ENCODE measurements at places on chromosomes 6 and 20.

- DNase-seq, result peak; percentile 70
Measured at GRCh38 chr20:35329435-35330139, 37.4 kb upstream of the FAM83C start.

- no peak for DNase-seq
Measured at GRCh38 chr6:2978923-2979322, 7.6 kb upstream of the SERPINB6 start.

GRCh38 chr6:89611666-89612065 is 26.9 kb downstream of the LYRM2 start:
- no peak for DNase-seq

DNA sequence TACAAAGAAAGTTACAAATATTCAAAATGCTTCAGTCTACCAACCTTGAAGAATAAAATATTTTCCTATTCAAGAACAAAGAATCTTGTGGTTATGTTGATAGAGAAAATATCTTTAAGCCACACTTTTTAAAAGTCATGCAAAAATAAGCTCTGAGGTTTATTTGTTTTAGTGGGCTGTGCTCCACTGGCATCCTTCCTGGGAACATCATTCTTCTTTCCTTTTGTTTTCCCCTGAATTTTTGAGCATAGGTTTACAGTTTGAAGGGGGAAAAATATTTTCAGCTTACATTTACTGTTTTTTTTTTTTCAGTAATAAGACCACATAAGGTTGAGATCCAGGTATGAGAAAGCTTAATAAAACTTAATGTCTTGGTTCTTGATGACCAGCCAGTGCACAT is 72.0 kb upstream of the BACH2 start:
- DNase-seq, result no peak

DNA sequence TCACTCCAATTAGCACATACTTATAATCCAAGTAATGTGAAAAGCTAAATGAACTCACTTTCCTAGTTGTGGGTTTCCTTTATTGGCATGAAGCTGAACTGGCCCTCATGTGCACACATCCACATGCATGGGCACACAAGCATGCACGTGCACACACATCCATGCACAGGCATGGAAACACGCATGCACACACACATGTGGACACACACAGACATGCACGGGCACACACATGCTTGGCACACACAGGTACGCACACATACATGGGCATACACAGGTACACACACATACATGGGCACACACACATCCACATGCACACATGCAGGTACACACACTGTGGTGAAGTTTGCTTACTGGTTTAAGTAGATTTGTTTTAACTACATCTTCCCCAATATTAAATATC is 23.8 kb downstream of the SYNDIG1 start:
- no peak for DNase-seq

- no peak for DNase-seq
Measured at GRCh38 chr6:28263922-28264321, 3.0 kb upstream of the ZSCAN26 start.

DNA sequence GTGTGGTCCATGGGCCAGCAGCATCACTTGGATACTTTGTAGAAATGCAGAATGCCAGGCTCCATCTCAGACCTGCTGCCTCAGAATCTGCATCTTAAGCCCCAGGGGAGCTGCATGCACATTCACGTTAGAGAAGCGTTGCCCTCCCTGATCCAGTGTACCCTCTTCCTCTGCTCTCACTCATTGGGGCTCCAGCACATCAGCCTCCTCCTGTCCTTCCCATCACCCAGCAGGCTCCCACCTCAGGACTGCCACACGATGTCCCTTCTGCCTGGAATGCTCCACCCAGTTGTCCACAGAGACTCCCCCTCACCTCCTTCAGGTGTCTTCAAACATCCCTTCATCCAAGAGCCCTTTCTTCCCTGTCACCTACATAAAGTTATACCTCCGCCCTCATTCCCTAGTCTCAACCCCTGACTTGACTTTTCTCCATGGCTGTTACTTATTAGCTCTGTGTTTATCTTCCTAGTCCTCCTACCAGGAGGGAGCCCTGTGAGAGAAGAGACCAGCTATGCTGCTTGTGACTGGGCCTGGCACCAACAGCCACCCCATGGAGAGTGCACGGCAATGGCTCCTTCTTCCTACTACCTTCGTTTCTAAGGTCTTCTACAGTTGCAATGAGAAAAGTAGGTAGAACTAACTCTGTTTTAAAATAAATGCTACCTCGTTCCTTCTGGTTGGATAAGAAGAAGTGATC is 3.3 kb upstream of the ACSS1 start:
- DNase-seq, result no peak

GRCh38 chr6:139653111-139653510 is 278.7 kb upstream of the CITED2 start:
- DNase-seq, result no peak

- no peak for DNase-seq
Measured at GRCh38 chr20:46914789-46915379, 20.2 kb downstream of the EYA2 start.

- no peak for DNase-seq
Measured at GRCh38 chr6:131575834-131576478, 2.9 kb downstream of the ARG1 start.

DNA sequence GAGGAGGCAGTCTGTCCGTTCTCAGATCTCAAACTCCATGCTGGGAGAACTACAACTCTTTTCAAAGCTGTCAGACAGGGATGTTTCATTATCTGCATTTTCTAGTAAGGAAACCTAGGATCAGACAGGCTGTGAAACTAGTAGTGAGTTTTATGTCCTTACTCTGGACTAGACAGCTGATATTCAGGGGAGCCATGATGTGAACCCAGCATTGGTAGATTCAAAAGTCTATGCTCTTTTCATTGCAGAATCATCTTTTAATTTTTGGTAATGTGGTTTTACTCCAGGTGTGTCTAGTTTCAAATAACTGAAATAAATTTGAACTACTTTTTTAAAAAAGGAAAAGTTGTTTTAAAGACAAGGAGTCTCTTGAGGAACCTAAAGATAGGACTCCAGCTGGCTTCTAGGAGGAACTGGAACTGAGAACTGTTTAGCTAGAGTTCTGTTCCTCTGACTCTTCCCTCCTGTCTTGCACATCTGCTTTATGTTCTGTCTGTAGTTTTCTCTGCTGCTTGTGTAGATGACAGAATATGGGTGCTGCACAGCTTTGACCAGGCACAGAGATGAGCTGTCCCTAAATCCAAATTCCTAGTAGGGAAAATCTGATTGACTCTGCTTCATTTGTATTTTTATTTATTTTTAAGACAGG is 27.8 kb upstream of the RNF144B start:
- no peak for DNase-seq

- DNase-seq, result no peak
Measured at GRCh38 chr20:21113697-21114096, 7.5 kb upstream of the LINC00237 start.

DNA sequence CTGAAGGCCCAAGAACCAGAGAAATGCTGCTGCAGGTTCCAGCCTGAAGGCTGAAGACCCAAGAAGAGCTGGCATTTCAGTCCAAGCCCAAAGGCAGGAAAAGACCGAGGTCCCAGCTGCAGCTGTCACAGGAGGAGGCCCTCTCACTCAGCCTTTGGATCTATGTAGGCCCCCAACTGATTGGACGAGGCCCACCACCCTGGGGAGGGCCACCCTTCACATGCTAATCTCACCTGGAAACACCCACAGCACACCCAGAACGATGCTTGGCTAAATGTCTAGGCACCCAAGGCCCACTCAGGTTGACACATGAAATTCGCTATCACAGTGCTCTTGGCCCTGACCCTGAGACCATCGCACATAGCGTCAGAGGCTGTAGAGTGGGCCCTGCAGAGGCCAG is 6.8 kb downstream of the SLCO4A1 start:
- DNase-seq, result no peak

DNA sequence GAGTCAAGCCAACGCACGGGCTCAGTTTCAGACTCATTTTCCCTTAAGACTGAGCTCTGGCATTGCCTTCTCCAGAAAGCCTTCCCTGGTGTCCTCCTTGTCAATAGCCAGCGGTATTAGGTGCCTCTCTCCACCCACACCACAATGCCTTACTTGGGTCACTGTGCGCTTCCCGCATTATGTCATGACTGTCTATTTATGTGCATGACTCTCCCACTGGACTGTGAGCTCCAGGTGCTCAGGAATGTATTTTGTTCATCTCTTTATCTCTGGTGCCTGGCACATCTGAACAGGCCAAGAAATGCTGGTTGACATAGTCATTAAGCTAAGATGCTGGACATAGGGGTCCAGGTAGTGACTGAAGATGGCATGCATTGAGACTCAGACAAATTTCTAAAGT is 42.7 kb downstream of the DAAM2 start:
- no peak for DNase-seq

GRCh38 chr6:30463651-30464618 is 25.4 kb upstream of the HLA-E start:
- DNase-seq, result no peak

- DNase-seq, result no peak
Measured at GRCh38 chr6:154878871-154879491, 116.1 kb upstream of the TIAM2 start.

- DNase-seq, result no peak
Measured at GRCh38 chr6:97427648-97428047, 144.6 kb upstream of the MMS22L start.

DNA sequence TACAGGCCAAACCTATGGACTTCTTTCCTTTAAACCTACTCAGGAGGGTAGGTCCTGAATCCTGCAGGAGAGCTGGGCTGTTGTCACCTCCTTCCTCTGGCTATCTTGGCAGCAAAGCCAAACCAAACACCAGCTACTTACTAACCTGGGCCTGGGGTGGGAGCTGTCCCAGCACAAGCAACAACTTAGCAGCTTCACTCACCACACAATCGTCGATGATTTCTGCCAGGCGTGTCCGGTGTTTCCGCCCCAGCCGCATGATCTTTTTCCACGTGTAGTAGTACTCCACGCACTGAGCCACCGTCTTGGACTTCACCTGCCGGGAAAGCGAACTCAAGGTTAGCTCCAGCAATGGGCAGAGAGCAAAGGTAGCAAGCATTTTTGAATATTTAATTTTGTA is 25.4 kb upstream of the MRPS10 start:
- no peak for DNase-seq

GRCh38 chr20:50305636-50306477 is 115.2 kb downstream of the CEBPB start:
- DNase-seq, result no peak

- DNase-seq, result no peak
Measured at GRCh38 chr6:127069659-127070279, 48.7 kb upstream of the RSPO3 start.

DNA sequence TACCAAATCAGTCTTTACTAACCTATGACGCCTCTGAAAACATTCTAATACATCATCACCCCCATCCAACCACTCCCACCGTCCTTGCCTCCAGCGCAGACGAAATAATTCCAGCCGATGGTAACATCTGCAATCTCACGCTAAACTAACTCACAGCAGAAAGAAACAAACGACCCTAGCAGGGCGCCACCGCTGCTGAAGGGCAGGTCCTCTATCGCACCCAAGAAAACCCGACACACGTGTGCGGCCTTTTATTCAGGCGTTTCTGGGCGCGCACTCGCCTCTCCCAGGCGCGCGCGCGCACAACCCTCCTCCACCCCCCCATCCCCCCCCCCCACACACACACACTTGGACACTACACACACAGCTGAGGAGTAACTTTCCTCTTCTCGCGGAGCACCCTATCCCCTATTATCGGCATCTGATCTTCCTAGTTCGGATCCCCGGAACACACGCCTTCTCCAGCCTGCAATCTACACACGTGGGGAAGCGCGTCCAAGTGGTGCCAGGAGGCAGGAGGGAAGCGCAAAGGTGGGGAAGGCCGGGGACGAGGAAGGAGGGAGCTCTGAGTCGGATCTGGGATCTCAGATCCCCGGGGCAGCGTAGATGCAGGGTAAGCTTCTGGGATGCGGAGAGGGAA is 1.4 kb downstream of the GFOD1 start:
- no peak for DNase-seq

DNA sequence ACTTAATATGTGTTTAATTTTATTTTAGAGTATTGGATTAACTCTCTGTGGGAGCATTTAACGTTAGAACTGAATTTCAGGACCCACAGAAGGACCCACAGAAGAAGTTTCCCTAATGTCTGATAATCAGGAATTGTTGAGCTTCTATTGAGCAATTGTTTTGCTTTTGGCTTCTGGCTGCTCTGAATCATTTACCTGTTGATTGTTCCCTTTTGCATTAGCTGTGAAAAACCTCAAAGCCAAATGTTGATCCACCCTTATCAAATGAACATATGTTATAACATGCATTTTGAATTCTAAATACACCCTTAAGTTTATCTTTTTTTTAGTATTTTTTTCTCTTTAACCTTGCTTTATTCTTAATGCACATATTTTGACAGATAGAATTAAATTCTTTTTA is 393.5 kb downstream of the LAMA2 start:
- DNase-seq, result no peak

- no peak for DNase-seq
Measured at GRCh38 chr6:142185641-142186040, 38.6 kb downstream of the VTA1 start.

- no peak for DNase-seq
Measured at GRCh38 chr6:89433252-89434149, 549 bp downstream of the ANKRD6 start.

DNA sequence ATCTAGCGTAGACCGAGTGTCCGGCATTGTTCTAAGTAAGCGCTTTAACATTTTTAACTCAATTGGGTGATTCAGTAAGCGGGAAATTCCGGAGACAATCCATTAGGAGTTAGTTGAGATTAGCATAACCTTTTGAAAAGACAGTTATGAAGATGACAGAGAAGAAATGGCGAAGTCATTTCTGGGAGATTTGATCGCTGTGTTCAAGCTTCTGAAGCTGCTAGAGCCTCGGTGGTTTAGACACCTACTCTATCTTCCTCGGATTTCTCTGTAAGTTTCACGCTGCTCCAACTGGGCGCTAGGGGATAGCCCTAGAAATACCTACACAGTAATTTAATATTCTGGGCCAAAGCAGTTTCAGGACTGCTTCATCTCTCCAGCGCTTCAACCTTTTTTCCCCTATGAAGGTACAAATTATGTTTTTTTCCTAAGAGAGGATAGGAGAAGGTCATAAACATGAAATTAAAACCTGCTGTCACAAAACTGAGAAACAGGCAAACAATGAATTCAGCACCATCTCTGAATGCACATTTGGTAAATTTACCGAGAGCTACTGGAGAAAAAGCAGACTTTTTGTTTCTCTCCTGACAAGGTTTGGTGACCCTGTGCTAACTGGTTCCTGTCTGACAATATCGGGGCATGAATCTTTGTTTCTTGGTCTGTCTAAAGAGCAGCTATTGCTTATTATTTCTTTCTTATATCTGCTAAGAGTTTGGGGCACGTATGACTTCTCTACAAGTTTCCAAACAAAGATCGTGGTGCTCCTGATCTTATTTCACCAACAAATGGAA is 22.4 kb downstream of the ZNF311 start:
- no peak for DNase-seq

GRCh38 chr6:169082093-169082492 is 171.6 kb downstream of the THBS2 start:
- DNase-seq, result no peak

DNA sequence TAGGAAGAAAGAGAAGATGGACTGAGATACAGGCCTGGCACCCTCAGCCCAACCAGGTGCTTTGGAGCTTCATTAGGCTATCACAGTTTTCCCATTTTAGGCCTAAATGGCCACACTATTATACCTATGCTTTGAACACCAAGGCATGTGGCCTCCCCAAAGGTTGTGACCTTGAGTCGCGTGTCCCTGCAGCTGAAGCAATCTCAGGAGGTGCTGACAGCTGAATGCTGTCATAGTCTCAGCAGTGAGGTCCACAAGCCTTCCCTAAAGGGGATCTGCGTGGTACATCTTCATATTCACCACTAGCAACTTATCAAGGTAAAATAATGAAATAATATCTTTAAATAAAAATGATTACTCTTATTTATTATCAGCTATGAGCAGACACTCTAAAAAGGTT is 707.9 kb upstream of the NRSN1 start:
- DNase-seq, result no peak
